Activated CD4-positive, alpha-beta memory T cell treated with anti-CD3 and anti-CD28 coated beads for 36 hours (primary cell): ENCODE measurements at places on chromosomes 7 and 10.

- no peak for DNase-seq
Measured at GRCh38 chr10:84204122-84204521, 9.8 kb downstream of the CDHR1 start.

DNA sequence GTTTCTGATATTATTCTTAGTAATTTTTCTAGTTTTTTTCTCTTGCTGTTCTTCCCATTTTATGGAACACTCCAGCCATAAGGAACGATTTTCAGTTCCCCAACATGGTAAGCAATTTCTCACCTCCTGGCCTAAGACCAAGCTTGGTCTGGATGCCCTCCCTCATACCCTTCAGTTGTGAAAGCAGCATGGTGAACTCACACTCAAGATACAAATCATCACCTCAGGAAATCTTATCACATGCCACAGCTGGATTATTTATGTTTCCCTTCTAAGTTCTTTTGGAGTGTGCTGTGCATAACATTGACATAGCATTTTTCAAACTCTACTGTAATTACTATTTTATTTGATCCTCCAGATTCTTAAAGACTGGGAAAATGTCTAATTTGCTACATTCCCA lies 216.6 kb downstream of the AGMO start:
- no peak for DNase-seq

DNA sequence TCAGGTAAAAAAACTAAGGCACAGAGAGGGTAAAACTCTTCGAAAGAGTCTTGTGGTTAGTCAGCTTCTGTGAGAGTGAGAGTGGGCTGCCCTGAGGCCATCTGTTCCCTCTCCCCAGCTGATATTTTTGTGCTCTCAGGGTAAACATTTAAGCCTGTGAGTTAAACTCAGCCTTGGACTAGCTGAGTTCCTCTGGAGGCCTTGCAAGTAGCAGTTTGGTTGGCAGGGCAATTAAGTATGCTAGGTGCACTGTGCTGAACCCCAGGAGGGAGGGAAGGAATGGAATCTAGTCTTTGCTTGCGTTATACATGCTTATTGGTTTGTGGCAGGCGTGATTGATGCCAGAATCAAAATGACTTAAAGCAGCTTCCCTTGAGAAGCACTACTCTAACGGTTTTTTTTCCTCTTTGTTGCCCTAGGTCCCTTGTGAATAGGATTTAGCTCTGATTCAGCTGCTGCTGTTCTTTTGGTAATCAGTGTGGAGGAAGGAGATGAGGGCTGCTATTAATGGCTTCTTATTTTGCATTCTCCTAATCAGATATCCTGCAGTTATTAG lies 140.2 kb downstream of the AUTS2 start:
- no peak for DNase-seq

DNA sequence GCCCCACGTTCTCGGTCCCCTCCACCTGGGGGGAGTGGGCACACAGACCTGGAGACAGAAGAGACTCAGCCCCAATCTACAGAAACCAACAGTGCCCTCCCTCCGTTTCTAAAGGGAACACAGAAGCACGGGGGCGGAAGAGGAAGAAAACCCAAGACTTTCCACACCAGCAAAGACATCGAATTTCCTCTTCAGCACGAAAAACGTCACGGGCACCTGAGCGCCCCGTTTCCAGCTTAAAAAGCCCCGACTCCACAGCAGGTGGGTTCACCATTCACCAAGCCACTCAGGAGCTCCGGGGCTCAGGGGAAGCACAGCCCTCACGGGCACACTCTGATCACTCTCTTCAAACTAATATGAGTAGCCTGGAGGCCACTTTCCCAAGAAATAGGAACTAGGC lies 19.6 kb downstream of the NUDT1 start:
- DNase-seq = peak; percentile 21

GRCh38 chr10:133109711-133110110 lies 22.0 kb downstream of the ADGRA1 start:
- DNase-seq = no peak

DNA sequence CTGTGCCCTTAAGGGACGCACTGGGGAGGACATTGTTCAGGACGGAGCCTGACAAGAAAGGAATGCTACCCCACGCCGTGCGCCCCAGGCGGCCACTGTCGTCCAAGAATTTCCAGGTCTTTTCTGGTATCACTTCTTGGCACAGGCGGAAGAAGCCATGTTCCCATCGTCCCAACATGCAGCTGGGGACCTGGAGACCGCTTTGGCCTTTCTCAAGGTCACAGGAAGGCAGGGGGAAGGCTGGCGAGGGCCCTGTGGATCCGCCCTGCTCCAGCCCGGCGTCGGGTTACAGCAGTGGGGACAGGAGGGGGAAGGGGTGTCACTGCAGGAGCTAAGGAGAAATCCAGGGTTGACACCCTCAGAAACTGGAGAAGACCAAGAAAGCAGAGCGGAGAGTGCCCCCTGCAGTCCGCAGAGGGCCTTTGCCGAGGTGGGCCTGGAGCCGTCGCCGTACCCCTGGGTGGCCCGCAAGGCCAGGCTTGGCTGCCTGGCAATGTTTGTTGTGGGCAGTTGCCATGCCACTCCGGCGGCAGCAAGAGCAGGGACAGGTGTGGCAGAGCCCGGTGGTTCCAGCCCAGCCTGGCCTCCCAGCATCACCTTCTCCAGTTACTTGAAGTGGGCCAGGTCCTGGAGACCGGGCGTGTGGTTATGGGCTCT lies 104.1 kb downstream of the LHPP start:
- DNase-seq = no peak

- DNase-seq = no peak
Measured at GRCh38 chr7:24434972-24435371, 138.3 kb upstream of the PALS2 start.

DNA sequence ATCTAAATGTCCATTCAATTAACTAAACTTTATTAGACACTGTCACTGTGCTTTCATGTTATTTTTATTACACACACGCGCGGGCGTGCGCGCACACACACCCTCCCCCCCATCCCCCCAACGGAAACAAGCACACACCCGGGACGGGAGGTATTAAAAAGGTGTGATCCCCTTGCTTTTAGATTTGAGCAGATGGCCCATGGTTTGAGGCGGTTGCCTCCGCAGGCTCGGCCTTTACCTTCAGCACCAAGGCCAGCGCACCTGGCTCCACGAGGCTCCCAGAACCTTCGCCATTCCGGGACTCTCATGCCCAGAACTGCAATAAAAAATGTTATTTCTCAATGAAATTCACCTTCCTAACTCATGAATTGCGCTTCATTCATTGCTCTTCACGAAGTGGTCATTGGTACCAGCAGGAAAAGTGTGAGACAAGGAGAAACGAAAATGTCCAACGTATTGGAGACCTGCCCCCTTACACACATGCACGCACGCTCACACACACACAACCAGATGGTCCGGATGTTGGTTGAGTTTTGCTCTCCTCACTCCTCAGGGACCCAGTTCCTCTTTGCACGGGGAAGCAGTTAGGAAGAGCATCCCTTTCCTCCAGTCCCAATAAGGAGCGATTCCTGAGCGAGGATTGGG lies 20.8 kb upstream of the PTF1A start:
- DNase-seq = no peak

- peak; percentile 85 for DNase-seq
Measured at GRCh38 chr10:132448248-132448731, 51.3 kb downstream of the PWWP2B start.

GRCh38 chr10:74039561-74040145 lies 41.7 kb downstream of the VCL start:
- DNase-seq = no peak

DNA sequence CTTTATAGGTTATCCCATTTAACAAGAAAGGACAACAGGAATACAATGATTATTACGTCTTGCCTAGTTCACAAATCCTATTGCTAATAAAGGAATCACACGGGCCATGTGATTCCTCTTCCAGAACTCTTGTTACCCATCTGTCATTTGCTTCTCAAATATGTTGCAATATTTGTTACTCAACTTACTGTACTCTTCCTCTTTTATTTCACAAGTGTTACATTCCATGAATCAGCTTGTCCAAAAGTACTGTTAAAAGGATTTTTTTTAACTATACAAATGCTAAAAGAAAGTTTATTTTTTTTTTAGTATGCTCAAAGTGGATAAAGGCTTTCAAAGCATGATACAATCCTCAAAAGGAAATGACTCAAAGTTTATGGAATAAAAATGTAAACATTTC lies 3.9 kb upstream of the CD36 start:
- DNase-seq = no peak

GRCh38 chr7:128210036-128210347 lies 31.1 kb upstream of the LEP start:
- DNase-seq = no peak

GRCh38 chr7:42596737-42597136 lies 315.1 kb downstream of the C7orf25 start:
- no peak for DNase-seq

DNA sequence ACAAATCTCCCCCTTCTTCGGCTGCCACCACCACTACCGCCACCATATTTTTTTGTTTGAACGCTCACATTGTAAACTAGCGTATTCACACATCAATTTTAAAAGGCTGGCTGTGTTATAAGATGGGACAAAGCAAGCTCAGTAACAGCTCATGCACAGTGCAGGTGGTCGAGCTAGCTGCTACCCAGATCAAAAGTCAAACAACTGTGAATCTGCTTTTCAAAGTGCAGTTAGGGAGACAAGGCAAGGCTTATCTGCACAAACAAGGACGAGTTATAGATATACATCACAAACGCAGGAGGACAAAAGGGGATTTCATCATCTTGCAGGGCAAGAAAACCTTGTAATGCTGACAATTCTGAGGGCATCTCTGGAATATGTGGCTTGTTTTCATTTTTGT lies 231.6 kb downstream of the VTI1A start:
- DNase-seq = no peak

GRCh38 chr10:49172061-49172776 lies 16.0 kb downstream of the TMEM273 start:
- DNase-seq = no peak

DNA sequence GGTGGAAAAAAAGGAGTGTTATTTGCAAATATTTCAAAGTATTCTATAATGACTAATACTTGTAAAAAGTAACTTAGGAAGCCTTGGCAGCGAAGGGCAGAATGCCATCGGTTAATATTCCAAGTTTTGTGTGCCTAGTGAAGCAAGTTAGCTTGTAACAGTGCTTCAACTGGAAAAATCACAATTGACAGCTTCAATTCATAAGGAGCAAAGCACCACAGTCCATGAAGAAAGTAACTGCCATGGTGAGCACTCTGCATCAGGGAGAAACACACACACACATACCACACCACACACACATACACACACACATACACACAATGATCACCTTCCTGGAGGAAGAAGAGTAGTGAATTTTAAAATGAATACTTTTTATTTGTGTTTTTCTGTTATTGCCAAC lies 298.3 kb downstream of the CNTNAP2 start:
- no peak for DNase-seq

DNA sequence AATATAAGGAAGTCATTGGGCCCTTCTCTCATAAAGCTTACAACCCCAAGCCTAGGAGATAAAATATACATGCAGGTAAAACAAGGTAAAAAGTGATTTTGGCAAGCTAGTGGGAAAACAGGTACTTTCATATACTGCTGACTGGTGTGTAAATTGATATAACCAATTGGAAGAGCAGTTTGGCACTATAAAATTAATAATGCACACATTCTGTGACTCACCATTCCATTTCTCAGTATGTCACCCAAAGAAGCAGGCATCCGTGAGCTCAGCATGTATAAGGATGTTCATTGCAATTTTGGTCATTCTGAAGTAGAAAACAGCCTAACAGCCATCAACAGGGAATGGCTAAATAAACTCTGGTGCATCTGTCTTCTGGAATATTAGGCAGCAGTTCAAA lies 2.9 kb downstream of the MACROH2A2 start:
- no peak for DNase-seq

DNA sequence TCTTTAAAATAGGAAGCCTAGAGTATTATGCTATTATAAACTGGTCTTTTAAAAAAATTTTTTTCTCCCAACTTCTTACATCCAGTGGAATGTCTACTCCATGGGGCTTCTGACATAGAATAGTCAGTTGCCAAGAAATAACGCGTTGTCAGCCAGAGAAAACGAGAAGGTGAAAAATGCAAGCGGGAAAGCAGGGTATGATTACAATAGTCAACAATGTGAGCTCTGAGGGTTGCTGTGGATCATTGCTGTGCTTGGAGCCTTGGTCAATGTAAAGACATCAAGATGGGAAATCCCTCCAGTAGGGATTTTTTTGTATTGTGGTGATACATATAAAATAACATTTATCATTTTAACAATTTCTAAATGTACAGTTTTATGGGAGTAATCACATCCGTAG lies 27.6 kb upstream of the PLPP4 start:
- no peak for DNase-seq

GRCh38 chr7:103651593-103652377 lies 205.8 kb upstream of the SLC26A5 start:
- no peak for DNase-seq

DNA sequence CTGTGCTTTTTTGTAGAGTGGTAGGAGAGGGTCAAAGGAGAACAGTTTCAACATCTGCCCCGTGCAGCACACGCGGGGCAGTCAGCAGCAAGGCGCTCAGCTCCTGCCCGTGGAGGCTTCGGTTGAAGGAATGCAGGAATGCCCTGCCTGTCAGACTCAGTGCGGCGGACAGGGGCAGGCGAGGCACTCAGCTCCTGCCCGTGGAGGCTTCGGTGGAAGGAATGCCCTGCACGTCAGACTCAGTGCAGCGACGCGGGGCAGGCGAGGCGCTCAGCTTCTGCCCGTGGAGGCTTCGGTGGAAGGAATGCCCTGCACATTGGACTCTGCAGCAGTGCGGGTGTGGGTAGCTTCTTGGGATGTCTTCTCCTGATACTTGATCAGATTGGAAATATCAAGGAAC lies 37.0 kb downstream of the PPP2R2D start:
- DNase-seq = no peak

GRCh38 chr10:122014652-122015248 lies 25.8 kb downstream of the TACC2 start:
- DNase-seq = no peak

- no peak for DNase-seq
Measured at GRCh38 chr10:120184547-120185337, 272.3 kb upstream of the PLPP4 start.

DNA sequence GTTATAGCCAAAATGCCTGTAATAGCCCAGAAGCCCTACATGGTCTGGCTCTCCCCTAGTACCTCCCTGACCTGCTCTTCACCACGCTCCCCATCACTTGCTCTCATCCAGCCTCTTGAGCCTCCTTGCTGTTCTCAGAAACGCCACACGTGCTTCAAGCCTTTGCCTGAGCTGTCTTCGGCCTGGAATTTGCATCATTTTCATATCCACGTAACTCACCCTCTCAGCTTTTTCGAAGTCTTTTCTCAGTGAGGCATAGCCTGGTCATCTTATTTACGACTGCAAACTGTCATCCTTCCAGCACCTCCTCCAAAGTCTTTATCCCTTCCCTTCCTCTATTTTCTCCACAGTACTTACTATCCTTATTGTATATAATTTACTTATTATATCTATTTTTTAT lies 151.0 kb upstream of the AHR start:
- DNase-seq = no peak

- DNase-seq = no peak
Measured at GRCh38 chr7:121985476-121986030, 112.6 kb downstream of the PTPRZ1 start.

DNA sequence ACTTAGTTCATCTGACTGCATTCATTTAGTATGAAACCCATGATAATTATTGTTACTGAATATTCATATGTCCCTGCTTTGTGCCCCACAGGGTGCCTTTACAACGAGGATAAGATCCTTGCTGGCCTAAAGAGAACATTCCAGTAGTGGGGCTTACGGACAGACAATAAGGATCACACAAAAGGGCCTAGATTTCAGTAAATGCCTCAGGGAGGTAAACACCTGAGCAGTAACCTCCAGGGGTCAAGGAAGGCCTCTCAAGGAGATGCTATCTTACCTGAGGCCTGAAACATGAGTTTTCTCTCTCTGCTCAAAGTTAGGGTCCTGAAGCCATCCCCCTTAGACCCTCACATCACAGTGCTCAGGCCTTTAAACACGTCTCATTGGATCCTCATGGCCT lies 228.7 kb downstream of the TCF7L2 start:
- DNase-seq = no peak
